ENCODE measurements at places on chromosomes 1 and 21.

DNA sequence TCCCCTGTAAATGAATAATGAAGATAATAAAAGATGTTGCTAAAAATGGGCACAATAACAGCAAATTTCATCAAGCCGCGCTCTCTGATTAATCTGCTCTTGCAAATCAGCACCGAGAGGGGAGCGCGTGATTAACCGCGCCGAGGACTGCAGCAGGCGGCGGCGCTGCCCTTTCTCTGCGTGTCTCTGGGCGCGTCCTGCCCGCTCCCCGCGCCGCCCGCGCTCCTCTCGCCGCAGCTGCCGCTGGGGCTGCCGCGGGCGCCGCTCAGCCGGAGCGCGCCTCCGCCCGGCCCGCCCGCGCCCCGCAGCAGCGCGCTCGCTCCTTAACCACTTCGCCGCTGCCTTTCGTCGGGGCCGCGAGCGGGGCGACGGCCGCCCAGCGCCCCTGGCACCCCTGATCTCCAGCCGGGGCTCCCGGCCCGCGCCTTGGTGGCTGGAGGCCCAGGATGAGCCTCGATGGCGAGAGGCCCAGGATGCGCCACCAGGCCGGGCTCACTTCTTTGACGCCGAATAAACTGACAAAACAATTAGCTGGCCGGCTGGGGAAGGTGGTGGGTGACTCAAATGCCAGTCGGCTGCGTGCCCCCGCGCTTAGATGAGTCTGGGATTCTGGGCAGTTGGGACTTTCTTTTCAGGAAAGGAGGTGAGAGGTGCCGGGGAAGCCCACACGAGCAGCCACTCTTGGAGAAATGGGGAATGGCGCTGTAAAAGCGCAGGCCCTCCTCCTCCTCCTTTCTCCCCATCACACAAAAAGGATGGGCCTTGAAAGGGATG, 221.4 kb upstream of the PKN2 start:
- DNase-seq = peak; percentile 67

- DNase-seq = no peak
Measured at GRCh38 chr1:39690225-39690624, 1.0 kb downstream of the HPCAL4 start.

GRCh38 chr1:184160236-184160635, 108.7 kb downstream of the TSEN15 start:
- DNase-seq = no peak

- DNase-seq = peak; percentile 26
Measured at GRCh38 chr1:107277022-107277421, 136.2 kb downstream of the NTNG1 start.

DNA sequence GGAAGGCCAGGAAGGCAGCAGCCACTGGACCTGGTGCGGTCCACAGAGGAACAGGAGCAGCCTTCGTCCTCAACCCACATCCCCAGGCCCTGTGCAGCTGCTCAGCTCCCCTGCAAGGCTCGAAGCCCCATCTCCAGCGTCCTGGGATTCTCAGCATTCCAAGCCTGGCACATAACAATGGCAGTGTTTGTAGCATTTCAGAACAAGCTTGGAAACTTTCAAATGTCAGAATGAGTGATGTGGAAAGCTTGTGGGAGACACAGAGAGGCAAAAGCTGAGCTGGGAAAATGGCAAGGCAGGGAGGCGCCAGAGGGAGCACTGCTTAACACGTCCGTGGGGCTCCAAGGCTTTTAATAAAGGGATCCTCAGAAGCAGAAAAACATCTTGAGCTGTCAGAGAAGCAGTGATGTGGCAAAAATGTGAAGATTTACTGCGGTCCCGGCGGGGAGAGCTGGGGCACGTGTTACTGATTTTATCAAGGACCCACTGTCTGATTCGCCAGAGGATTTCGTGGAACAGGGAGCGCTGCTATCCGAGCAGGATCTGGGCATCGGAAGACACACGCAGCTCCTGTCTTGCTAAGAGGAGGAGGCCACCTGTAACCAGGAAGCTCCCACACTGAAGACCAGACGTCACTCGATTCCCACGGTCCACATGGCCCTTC, 38.1 kb downstream of the TOMM20 start:
- no peak for DNase-seq

DNA sequence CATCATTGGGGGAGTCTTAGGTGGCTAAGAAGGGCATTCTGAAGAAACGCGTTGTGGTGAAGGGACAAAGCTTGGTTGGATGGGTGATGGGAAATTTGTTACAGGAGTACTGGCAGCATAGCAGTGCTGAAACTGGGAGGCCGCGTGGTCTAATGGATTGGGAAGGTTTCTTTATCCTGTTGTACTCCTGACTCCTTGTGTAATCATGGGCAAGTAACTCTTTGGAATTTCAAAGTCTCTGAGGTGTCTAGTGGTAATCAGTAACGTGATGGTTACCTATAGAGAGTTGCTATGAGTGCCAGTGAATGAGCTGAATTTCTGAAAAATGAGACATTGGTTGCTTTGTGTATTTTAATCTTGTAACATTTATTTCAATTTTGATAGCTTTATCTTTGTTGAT, 18.5 kb downstream of the DONSON start:
- no peak for DNase-seq

- DNase-seq = no peak
Measured at GRCh38 chr1:167426716-167427115, 91.6 kb downstream of the CD247 start.

DNA sequence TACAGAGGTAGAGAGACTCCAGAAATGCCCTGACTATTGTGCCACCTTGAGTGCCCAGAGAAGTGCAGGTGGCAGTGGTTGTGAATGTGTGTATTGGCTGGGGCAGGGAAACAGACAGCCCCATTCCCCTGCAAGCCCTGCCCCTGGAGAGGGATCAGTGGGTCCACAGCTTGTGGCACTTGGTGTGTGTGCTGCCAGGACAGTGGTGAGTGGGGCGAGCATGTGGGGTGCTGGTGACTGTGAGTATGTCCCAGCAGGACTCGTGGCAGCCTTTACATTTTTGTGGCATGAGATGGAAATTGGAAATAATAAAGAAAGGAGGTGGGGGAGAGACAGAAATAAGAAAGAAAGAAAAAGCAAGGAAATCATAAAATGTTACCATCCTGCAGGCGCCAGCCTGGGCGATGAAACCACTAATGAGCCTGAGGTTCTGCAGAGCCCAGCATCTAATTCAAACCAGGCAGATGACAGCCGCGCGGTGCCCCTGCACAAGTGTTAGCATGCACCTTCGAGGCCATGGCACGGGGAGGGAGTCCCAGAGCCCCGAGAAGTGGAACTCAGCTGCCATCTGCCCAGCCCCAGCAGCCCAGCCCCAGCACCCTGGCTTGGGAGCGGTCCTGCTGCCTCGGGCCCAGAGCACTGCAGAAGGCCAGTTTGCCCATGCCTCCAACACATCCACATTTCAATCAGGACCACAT, 49.1 kb upstream of the ZBTB40 start:
- peak; percentile 24 for DNase-seq

GRCh38 chr21:42254651-42255601, 36.0 kb downstream of the ABCG1 start:
- no peak for DNase-seq

GRCh38 chr21:34009193-34009592, 64.2 kb upstream of the MRPS6 start:
- no peak for DNase-seq

GRCh38 chr1:81600363-81600762, 200.4 kb upstream of the ADGRL2 start:
- DNase-seq = no peak

- no peak for DNase-seq
Measured at GRCh38 chr1:235079443-235080296, 49.0 kb downstream of the TOMM20 start.

- DNase-seq = no peak
Measured at GRCh38 chr1:8437347-8437746, 119.4 kb downstream of the SLC45A1 start.

- DNase-seq = no peak
Measured at GRCh38 chr1:46784666-46785065, 14.2 kb upstream of the CYP4B1 start.

DNA sequence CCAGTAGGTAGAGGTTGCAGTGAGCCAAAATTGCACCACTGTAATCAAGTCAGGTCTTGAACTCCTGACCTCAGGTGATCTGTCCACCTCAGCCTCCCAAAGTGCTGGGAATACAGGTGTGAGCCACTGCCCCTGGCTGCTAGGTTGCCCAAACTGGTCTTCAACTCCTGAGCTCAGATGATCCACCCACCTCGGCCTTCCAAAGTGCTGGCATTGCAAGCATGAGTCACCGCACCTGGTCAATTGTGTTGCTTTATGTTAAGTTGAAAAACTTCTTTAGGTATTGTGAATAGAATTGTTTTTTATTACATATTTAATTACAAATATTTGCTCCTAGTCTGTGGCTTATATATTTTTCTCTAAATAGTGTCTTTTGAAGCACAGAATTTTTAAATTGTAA, 80.5 kb downstream of the PRKAB2 start:
- DNase-seq = no peak

GRCh38 chr1:150650193-150650592, 20.8 kb upstream of the ENSA start:
- no peak for DNase-seq

DNA sequence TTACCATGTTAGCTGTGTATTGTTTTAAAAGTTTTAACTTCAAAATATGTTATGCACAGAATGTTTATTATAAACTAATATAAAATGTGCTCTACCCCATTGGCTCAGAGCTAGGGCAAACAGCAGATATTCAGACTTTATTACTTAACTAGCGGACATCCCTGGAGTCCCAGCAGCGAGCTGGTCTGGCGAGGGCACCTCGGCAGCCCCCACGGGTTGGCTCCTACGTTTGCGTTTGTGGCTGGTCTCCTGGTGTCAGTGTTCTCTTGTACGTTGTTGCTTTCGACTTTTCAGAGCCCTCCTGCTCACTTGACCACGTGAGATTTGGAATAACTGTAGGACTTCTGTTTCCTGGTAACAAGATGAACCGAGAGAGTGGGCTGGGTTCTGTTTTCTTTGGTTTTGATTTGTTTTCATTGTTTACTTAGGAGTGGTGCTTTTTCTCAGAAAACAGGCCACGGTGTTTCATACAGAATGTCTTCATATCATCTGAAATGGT, 44.5 kb downstream of the CBS start:
- DNase-seq = no peak

GRCh38 chr1:100290291-100290690, 24.3 kb downstream of the RTCA start:
- DNase-seq = no peak

GRCh38 chr1:53369034-53369750, 41.3 kb upstream of the LRP8 start:
- DNase-seq = no peak

- DNase-seq = no peak
Measured at GRCh38 chr1:101756411-101756810, 240.3 kb downstream of the OLFM3 start.

DNA sequence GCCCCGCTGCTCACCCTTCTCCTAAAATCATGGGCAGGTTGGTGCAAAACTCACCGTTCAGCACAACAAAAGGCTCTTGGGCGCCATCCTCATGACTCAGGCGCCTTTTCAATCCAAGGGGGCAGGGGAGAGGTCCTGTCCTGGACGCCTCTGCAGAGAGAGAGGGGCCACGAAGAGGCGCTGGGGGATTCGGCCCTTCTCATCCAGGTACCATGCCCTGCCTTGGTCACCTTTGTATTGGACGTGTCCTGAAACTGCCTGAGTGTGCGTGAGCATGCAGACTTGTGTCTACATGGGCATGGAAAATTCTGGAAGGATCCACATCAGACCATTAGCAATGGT, 53.5 kb downstream of the SLC37A1 start:
- no peak for DNase-seq

DNA sequence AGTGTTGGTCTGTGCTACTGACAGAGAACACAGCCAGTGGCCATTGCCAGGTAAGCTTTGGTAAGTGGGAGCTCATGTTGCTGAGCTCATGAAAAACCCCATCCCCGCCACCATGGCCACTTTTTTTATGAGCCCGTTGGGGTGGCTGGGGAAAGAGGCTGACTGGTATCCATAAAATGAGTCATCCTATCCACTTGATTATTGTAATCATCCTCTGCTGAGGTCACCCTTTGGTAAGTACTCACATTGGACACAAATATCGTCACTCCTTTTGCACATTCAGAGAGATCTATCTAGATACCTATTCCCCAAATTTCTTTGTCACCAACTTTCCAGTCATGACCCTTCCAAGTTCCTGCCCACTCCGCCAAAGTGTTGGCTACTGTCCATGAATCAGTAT, 22.0 kb downstream of the SLAMF7 start:
- DNase-seq = no peak

GRCh38 chr1:44945967-44946366, 40.4 kb downstream of the EIF2B3 start:
- DNase-seq = peak; percentile 89

GRCh38 chr1:91523482-91523881, 22.8 kb downstream of the CDC7 start:
- DNase-seq = no peak

GRCh38 chr1:87869567-87869966, 540.9 kb downstream of the LMO4 start:
- no peak for DNase-seq

GRCh38 chr21:40847951-40848350, 993 bp upstream of the DSCAM start:
- no peak for DNase-seq

GRCh38 chr1:157806431-157807149, 13.3 kb downstream of the FCRL1 start:
- no peak for DNase-seq

Data from NCI-H524 (cell line).